Brain pericyte (primary cell): ENCODE measurements at places on chromosomes 12 and 14.

DNA sequence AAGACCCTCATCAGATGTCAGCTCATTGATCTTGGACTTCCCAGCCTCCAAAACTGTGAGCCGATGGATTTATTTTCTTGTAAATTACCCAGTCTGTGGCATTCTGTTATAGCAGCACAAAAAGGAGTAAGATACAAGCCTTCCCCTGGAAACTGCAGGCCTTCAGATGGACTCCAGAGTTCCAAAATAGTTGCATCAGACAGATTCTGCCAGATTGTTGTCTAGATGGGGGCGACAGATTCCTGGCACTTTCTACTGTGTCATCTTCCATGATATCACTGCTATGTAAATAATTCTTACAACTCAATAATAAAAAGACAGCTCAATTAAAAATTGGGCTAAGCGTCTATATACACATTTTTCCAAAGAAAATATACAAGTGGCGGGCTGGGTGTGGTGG lies 17.2 kb upstream of the MARK3 start:
- DNase-seq = no peak

- DNase-seq = no peak
These were observed 420.8 kb downstream of the EGLN3 start for GRCh38 chr14:33529787-33530757.

DNA sequence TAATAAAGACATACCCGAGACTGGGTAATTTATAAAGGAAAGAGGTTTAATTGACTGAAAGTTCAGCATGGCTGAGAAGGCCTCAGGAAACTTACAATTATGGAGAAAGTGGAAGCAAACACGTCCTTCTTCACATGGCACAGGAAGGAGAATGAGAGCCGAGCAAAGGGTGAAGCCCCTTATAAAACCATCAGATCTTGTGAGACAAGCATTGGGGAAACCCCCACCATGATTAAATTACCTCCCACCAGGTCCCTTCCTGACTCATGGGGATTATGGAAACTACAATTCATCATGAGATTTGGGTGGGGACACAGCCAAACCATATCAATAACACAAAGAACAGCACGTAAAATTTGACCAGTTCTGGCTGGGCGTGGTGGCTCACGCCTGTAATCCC lies 85.6 kb upstream of the ATF7IP start:
- no peak for DNase-seq

DNA sequence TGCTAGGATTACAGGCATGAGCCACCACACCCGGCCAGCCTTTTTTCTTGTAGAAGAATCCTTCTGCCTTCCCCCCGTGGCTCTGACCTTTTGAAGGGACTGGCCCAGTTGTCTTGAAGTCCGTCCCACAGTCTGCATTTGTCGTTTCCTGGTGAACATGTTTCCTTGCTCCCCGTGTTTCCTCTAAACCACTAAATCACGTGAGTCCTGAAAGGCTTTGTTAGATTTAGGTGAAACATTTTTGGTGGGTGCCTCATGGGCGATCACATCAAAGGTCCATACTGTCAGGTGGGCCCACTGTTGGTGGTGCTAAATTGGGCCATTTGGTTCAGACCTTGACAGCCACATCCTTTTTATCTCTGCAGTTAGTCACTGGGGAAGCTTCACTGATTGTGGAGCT lies 26.3 kb downstream of the MLXIP start:
- no peak for DNase-seq

DNA sequence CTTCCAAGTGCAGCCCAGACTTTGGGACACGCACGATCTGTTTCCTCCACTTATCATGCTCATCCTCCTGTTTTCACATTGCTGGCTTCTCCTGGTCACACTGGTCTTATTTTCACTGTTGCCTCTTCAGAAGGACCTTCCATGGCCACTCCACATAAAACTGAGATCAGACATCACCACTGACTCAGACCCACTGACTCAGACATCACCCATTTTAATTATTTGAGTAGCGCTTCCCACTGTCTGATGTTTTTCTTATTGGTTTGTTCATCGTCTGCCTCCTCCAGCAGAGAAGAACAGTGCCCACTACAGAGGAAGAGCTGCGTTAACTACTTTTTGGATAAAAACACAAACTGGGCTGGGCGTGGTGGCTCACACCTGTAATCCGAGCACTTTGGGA lies 270.5 kb upstream of the PWP1 start:
- DNase-seq = no peak
